H4 (cell line): ENCODE measurements at places on chromosomes 2 and 18. TPM values are rescaled to one million over a fixed set of nuclear protein-coding genes. Genes with fewer than 3 reads are reported as not detected.

DNA sequence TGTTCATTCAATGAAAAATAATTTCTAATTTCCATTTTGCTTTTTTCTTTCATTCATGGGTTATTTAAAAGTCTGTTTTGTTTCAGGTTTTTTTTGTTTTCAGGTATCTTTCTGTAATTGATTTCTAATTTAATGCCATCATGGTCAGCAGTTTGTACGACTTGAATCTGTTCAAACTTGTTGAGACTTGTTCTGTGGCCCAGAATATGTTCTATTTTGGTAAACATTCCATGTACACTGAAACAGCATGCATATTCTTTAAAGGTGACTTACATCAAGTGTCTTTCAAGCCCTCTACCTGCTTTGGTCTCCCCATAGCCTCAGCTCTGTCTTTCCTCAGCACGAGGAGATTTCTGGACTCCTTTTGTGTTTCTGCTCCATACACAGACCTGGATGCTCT lies 49.1 kb downstream of the CYP1B1 start:
- DNase-seq: no peak

The TFCP2L1 gene
- total RNA-seq: 0.06 TPM in 1 of 2 replicates, not detected in the other

GRCh38 chr2:85011098-85011497 lies 40.1 kb downstream of the KCMF1 start:
- no peak for DNase-seq

DNA sequence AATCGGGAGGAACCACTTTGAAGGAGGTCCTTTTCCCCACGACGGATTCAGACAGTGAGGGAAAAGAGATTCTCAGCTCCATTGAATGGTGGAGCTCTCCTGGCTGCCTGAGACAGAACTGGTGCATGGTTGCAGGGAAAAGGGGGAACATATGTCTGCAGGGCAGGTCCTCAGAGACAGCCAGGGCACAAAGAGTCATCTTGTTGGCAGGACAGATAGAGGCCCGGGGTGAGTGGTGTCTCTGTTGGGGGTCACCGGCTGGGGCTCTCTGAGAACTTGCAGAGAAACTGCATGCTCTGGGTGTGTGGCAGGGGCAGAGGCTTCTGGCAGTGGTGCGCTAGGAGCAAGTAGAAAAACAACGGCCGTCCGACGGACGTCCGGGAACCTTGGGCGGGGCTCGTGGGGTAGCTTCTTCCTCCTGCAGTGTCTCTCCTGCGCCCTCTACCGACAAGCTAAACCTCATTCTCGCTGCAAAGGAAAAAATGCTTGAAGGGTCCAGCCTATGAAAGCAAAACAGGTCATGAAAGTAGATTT lies 94.3 kb downstream of the CDCA7 start:
- DNase-seq: peak; percentile 88

DNA sequence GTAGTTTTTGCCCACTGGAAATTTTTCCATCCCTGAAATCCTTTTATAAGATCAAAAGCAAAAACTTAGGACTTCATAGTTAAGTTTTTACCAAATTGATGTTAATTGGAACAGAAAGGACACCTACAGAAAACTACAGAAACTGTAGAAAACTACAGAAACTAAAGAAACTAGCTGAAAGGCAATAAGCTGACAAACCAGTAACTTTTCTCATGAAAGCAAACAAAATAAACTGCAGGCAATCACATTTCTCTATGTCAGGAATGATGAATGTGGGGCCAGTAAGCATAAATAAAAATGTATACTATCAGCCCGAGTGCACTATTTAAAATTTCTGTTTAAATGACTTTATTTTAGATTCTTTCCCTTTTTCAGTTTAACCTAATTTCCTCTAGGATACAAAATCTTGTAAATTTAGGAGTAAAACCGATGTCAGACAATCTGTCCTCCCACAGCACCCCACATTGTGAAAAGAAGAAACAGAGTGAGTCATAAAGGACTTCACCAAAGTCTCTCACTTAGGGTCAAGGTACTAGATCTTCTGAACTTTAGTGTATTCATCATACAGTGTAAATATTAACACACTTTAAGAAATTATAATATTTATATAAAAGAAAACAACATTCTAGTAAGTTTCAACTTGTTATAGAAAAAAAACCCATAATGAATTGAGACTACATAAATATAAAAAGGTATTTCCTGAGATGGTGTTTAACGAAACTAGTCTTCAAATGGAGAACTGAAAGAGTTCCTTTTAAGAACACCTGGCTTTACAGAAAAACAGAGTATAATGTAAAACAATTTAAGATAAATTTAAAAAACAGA lies 46.6 kb downstream of the USP40 start:
- no peak for DNase-seq

The CLEC4F gene
- total RNA-seq: not detected in 2 replicates

The ACVR2A gene
- total RNA-seq: 7.9 and 8.1 TPM in 2 replicates

GRCh38 chr2:102064679-102065674 lies 73.2 kb downstream of the IL1R2 start:
- DNase-seq: peak; percentile 37

GRCh38 chr2:27441958-27442919 lies at the start of gene KRTCAP3:
TSS of gene KRTCAP3 (plus strand) at chr2:27442381. CDS start at chr2:27442413, 32 bp downstream.
- DNase-seq: no peak

The TMX3 gene
- 60.4 and 62.4 TPM in 2 replicates for total RNA-seq

GRCh38 chr18:27363872-27364271 lies 178.8 kb upstream of the CHST9 start:
- DNase-seq: peak; percentile 31

GRCh38 chr2:96918754-96919550 lies 49.1 kb upstream of the SEMA4C start:
- no peak for DNase-seq

The KLHL29 gene
- 1.8 and 2.1 TPM in 2 replicates for total RNA-seq
